ENCODE measurements at places on chromosomes 7 and 10. TPM values are rescaled to one million over a fixed set of nuclear protein-coding genes. Genes with fewer than 3 reads are reported as not detected.

GRCh38 chr10:101287997-101288635 is 58.9 kb upstream of the LBX1 start:
- DNase-seq: no peak

The DYDC1 gene
- not detected for total RNA-seq

The IFIT2 gene
- total RNA-seq: 11.8 TPM

DNA sequence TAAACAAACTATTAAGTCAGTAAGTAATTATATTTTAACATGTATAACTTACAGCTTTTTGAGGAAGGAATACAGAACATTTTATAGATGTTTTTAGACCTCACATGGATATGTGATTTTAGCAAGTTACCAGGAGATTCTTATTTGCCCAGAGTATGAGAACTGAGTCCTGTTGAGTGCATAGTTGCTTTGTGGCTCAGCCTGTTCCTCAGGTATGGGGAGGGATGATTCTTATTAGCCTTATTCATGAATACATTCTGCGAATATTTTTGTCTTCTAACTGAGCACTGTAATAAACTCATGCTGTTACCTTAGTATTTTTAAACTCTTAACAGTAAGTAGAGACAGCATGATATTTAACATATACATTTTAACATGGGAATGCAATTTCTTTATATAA is 17.9 kb downstream of the BTAF1 start:
- DNase-seq: no peak

GRCh38 chr7:14385074-14385473 is 395.6 kb upstream of the ETV1 start:
- no peak for DNase-seq

- no peak for DNase-seq
Observed at GRCh38 chr10:96014473-96015102, 28.8 kb upstream of the CCNJ start.

- DNase-seq: no peak
Observed at GRCh38 chr7:101357433-101357832, 5.2 kb upstream of the COL26A1 start.

- DNase-seq: no peak
Observed at GRCh38 chr10:103504181-103504783, 10.8 kb downstream of the NEURL1 start.

The TDRD1 gene
- 2.0 TPM for total RNA-seq

DNA sequence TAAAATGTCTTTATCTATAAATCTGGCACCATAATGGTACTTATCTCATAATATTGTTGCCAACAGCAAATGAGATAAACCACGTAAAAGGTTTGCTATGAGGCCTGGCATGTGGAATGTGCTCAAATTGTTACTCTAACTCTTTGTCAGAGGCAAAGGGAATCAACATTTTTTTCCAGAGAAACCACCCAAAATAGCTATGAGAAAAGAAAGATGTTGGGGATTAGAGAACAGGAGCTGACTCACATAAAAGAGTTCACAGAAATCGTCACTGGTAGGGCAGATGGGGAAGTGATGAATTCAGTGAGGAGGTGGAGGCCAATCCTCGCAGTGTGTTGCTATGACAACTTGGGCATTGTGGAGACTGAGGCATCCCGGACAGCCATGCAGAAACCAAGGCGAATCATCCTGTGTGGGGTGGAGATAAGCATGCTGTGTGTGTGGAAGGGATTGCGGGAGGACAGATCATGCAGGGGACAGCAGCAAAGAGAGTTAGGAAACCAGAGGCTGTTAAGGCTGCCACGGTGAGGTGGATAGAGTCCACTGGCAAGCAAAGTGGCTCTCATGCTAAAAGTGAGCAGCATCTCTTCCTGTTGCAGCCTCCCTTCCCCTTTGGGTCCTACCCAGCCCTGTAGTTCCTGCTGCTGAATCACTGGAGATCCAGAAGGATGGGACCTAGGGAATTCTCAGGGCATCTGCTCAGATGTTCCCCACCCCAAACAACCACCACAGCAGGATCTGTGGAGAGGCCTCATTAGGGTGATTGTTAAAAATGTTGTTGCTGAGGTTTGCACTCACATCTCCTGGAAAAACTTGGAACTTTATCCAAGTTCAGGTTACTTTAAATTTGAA is 103.9 kb downstream of the CUBN start:
- DNase-seq: peak; percentile 24

GRCh38 chr10:88642963-88643362 is 21.3 kb upstream of the LIPF start:
- DNase-seq: no peak

The HPSE2 gene
- total RNA-seq: 12.4 TPM

- DNase-seq: peak; percentile 47
Observed at GRCh38 chr10:29736366-29737073, 101.7 kb upstream of the SVIL start.

The FXYD4 gene
- total RNA-seq: 1.6 TPM

DNA sequence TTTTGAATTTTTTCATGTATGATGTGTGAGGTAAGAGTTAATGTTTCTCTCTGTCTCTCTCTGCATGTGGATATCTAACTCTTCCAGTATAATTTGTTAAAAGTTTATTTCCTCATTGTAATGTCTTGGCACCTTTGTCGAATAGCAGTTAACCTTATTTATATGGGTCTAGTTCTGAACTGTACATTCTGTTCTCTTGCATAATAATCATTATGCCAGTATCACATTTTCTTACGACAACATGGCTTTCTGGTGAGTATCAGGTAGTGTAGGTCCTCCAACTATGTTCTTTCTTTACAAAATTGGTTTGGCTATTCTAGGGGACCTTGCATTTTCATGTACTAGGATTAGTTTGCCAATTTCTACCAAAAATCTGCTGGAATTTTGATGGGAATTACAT is 337.0 kb upstream of the FZD8 start:
- DNase-seq: no peak

The JAZF1 gene
- total RNA-seq: 28.1 TPM

The FAM131B gene
- 6.6 TPM for total RNA-seq

DNA sequence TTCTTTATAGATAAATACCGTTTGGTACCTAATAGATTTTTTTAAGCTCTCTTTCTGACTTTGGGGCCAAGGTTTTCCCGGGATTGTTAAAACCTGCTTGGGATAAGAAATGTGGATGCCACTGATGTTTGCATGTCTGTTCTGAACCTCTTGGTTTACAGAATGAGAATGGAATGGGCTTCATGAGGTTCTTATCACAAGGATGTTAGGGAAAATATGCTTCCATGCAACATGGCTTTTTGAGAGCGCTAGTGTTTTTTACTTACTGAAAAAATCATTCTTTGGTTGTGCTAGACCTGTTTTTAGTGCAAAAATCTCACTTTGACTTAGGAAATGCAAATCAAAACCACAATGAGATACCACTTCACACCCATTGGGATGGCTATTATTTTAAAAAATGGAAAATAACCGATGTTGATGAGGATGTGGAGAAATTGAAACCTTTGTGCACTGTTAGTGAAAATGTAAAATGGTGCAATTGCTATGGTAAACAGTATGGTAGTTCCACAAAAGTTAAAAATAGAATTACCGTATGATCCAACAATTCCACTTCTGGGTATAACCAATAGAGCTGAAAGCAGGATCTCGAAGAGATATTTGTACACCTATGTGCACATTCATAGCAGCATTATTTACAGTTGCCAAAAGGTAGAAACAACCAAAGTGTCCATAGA is 38.9 kb downstream of the TSPAN14 start:
- DNase-seq: no peak

DNA sequence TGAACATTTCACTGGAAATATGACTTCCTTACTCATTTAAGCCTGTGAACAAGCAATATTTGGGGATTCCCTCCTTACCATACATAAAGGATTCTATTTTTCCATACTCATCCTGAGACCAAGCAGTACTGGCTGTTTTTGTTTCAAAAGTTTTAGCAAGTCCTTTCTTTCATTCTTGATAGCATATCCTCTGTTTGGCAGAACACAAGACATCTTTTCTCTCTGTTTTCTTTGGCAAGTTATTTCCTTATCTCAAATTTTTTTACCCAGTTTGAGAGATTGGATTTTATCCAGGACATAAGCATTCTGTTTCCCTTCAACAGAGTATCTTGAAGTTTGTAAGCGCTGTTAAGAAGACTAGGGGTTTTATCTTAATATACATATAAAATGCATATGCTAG is 3.0 kb upstream of the WASL start:
- no peak for DNase-seq

The KEL gene
- 0.17 TPM for total RNA-seq

The TMEM178B gene
- 3.5 TPM for total RNA-seq

GRCh38 chr10:10007957-10008356 is 1009.7 kb upstream of the CELF2 start:
- no peak for DNase-seq

GRCh38 chr10:66925896-66926715 is at the start of gene LRRTM3:
Gene LRRTM3, plus strand, starts transcription at chr10:66926036.
- DNase-seq: peak; percentile 61

DNA sequence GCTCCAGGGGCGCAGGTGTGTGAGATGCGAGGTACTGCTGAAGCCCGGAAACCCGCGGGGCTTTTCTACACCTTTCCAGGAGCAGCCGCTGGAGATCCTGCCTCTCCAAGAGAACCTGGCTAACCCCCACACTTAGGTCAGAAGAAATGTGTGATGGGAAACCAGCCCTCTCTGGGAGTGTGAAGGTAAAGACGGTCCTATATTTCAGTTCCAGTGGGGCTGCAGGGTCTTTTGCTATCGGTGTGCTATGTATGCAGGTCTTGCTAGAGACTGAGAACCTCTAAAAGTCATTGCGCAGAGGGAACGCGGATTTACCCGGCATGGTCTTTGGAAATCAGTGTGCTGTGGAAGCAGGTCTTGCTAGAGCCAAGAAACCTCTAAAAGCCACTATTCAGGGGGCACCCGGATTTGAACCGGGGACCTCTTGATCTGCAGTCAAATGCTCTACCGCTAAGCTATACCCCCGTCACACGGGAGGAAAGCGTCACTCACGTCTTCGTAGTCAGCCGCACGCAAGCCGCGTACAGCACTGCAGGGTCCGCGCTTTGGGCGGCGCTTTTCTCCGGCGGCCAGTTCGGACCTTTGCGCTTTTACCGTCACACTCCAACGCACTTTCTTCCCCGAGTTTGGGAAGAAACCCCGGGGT is 46.0 kb downstream of the ZNF777 start:
- peak; percentile 48 for DNase-seq

The OR6B1 gene
- not detected for total RNA-seq

DNA sequence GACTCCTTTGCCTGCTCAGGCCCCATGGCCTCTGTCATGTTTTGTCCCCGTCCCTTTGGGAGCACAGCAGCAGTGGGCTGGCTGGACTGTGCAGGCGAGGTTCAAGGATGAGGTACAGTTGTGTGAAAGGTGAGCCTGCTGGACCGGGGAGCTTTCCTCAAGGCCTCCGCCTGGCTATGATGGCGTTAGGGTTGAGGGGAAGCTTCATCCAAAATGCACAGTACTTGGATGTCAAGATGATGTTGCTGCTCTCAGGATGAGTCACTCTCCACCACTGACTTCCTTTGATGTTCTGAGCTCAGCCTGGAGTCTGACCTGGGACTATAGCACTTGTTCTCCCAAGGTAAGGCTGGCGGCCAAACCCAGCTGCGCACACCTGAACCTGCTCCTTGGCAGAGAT is 152.7 kb upstream of the SHH start:
- no peak for DNase-seq

DNA sequence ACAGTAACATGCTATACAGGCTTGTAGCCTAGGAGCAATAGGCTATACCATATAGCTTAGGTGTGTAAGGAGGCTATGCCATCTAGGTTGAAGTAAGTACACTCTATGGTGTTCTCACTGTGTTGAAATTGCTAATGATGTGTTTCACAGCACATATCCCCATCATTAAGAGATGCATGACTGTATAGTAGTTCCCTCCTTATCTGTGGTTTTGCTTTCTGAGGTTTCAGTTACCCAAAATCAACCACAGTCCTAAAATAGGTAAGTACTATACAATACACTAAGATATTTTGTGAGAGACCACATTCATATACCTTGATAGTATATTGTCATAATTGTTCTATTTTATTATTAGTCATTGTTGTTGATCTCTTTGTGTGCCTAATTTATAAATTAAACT is 12.7 kb downstream of the FZD1 start:
- DNase-seq: no peak

- no peak for DNase-seq
Observed at GRCh38 chr10:12177642-12178041, 18.0 kb downstream of the NUDT5 start.

The OPN1SW gene
- total RNA-seq: not detected

DNA sequence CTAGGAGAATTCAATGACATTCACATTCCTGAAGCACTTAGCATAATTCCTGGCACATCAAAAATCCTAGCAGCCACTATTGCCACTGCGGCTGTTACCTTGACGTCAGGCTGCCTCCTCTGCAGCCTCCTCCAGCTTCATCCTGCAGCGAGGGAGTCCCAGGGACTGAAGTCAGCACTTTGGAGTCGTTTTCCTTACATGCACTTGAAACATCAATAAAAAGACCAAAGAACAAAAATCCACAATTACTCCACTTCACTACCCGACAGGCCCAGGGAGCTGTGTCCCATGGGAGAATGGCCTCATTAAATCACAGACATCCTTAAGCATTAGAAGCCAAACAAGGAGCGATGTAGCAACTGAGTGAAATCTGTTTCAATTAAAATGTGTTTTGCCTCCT is 48.6 kb upstream of the NANOS1 start:
- DNase-seq: no peak

- DNase-seq: no peak
Observed at GRCh38 chr10:5477948-5478693, 21.2 kb downstream of the CALML5 start.

DNA sequence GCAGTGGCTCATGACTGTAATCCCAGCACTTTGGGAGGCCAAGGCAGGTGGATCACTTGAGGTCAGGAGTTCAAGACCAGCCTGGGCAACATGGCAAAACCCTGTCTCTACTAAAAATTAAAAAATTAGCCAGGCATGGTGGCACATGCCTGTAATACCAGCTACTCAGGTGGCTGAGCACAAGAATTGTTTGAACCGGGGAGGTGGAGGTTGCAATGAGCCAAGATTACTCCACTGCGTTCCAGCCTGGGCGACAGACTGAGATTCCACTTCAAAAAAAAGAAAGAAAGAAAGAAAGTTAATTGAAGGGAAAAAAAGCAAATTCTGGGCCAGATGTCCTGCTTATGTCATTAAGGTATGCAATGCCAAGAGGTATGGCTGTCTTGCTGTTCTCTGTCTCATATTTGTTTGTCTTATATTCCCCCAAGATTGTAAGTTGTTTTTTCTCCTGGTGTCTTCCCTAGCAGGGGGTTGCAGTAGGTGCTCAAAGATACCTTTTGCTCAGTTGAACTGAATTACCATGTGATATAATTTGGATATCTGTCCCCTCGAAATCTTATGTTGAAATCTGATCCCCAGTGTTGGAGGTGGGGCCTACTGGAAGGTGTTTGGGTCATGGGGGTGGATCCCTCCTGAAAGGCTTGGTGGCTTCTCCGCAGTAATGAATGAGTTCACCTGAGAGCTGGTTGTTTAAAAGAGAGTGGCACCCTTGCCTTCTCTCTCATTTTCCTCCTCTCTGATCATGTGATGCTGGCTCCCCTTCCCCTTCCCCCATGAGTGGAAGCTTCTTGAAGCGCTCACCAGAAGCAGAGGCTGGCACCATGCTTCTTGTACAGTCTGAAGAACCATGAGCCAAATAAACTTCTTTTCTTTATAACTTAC is 60.9 kb downstream of the MYOF start:
- no peak for DNase-seq
